ENCODE measurements at places on chromosomes 16 and 17. TPM values are rescaled to one million over a fixed set of nuclear protein-coding genes. Genes with fewer than 3 reads are reported as not detected.
A peak's percentile ranks its signal among the peaks of the same experiment; 100 is the strongest.

DNA sequence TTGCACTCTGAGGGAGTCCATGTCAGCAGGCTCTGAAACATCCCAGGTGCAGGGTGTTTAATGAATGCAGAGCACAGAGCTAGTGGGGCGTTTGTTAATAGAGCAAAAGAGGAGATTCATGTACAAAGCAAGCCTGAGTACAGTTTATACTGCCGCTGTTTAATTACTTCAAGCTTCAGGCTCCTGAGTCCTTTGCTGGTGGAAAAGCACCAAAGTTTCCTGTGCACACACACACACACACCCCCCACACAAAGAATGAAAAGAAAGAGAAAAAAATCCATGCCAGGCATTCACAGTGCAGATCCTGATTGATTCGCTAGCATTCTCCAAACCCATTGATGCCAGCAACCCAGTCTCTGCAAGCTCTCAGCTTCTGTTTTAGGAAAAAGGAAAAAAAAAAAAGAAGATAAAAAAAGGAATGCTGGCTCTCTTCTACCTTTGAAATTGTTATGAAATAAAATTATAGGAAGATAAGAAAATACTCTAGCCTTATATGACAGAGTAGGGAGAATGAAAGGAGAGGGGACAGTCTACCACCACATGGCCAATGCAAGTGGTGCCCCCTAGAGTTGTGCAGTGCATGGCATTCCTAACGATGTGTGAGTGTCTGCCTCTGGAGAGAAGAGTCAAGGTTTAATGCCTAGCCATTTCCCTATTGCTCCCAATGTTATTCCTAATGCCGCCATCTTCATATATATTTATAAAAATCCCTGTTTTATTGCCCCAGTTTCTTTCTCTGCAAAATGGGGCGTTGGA is 216.5 kb downstream of the TMEM114 start:
- no peak for DNase-seq
- no peaks in the 10 kb centered on the region for H3K4me1 ChIP-seq
- H3K27me3 ChIP-seq = no peaks in the 10 kb centered on the region
- no peaks in the 10 kb centered on the region for H3K36me3 ChIP-seq
- no peak overlapping the region for H3K4me3 ChIP-seq
- no peak overlapping the region for H3K27ac ChIP-seq

DNA sequence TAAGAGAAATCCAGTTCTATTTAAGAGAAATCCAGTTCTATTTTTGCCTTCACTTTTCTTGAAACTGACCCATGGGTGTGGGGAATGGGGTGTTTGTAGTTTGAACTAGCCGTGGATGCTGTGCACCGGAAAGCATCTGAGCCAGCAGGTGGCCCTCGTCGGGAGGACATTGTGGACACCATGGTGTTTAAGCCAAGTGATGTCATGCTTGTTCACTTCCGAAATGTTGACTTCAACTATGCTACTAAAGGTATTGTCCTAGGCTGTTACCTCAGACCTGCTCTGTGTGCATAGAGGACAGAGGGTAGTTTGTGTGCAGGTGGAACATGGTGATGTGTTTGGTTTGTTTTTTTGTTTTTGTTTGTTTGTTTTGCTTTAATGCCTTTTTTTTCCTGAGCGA is 3.3 kb downstream of the ATXN2L start:
- H3K4me3 ChIP-seq = no peak overlapping the region
- H3K36me3 ChIP-seq = peaks cover 36% of the 10 kb centered on the region
- H3K27ac ChIP-seq = no peak overlapping the region
- no peaks in the 10 kb centered on the region for H3K4me1 ChIP-seq
- DNase-seq = no peak

GRCh38 chr16:74268372-74268782 is 28.2 kb upstream of the PSMD7 start:
- H3K4me1 ChIP-seq = no peaks in the 10 kb centered on the region
- no peaks in the 10 kb centered on the region for H3K27me3 ChIP-seq
- H3K36me3 ChIP-seq = no peaks in the 10 kb centered on the region
- no peak overlapping the region for H3K4me3 ChIP-seq

GRCh38 chr16:86960266-86960665 is 356.9 kb downstream of the C16orf95 start:
- no peaks in the 10 kb centered on the region for H3K4me1 ChIP-seq
- peaks cover 5% of the 10 kb centered on the region for H3K27me3 ChIP-seq
- no peaks in the 10 kb centered on the region for H3K36me3 ChIP-seq
- no peak overlapping the region for H3K4me3 ChIP-seq
- H3K27ac ChIP-seq = no peak overlapping the region

DNA sequence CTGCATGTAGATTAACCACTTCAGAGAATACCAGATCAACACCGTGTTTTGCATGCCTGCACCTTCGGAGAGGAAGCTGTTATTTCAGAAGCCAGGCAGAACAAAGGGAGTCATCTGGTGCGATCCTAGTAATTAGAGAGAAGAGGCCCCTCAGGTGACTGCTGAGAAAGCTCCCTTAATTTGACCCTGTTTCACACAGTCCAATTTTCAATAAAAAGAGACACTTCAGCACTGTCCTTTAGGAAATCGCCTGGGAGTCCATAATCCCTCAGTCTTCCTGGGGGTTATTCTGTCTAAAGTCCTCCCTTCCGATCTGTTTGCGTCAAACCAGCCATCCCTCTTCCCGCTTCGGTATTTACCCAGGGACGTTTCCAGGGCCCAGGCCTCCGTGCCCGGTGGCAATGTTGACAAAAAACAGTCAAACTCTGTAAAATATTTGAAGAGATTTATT is 23.4 kb upstream of the TNRC6C start:
- H3K36me3 ChIP-seq = no peaks in the 10 kb centered on the region
- H3K27me3 ChIP-seq = no peaks in the 10 kb centered on the region

DNA sequence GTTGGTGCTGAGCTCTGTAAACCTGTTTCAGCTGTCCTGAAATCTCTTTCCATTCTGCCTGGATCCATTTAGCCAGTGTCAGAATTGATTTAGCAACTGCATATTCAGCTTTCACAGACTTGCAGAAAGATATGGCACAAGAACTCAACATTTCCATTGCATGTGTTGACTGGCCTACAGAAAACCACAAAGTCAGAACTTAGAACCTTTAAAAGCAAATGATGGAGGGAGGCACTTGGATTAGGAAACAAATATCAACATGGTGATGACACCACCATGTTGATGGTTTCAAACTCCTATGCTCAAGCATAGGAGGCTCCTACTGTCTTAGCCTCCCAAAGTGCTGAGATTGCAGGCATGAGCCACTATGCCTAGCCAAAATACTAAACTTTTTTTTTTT is 52.3 kb upstream of the ARL6IP1 start:
- H3K36me3 ChIP-seq = no peaks in the 10 kb centered on the region
- H3K4me1 ChIP-seq = no peaks in the 10 kb centered on the region
- no peak for DNase-seq
- H3K27ac ChIP-seq = no peak overlapping the region
- no peaks in the 10 kb centered on the region for H3K27me3 ChIP-seq
- H3K4me3 ChIP-seq = no peak overlapping the region

- H3K36me3 ChIP-seq = no peaks in the 10 kb centered on the region
- no peak overlapping the region for H3K27ac ChIP-seq
- H3K4me1 ChIP-seq = no peaks in the 10 kb centered on the region
- H3K4me3 ChIP-seq = no peak overlapping the region
Observed at GRCh38 chr17:33753452-33753851, 460.4 kb upstream of the ASIC2 start.

GRCh38 chr17:27315322-27315721 is 21.4 kb downstream of the WSB1 start:
- H3K27me3 ChIP-seq = no peaks in the 10 kb centered on the region
- H3K27ac ChIP-seq = no peak overlapping the region
- no peak overlapping the region for H3K4me3 ChIP-seq
- peaks cover 8% of the 10 kb centered on the region for H3K4me1 ChIP-seq
- no peak for DNase-seq

- no peaks in the 10 kb centered on the region for H3K4me1 ChIP-seq
- H3K27ac ChIP-seq = no peak overlapping the region
- H3K27me3 ChIP-seq = no peaks in the 10 kb centered on the region
- H3K36me3 ChIP-seq = no peaks in the 10 kb centered on the region
Observed at GRCh38 chr17:57424777-57425188, 168.5 kb downstream of the MSI2 start.

GRCh38 chr16:55189224-55189623 is 134.8 kb upstream of the IRX6 start:
- H3K4me1 ChIP-seq = no peaks in the 10 kb centered on the region
- H3K4me3 ChIP-seq = no peak overlapping the region
- no peak for DNase-seq
- no peaks in the 10 kb centered on the region for H3K27me3 ChIP-seq

DNA sequence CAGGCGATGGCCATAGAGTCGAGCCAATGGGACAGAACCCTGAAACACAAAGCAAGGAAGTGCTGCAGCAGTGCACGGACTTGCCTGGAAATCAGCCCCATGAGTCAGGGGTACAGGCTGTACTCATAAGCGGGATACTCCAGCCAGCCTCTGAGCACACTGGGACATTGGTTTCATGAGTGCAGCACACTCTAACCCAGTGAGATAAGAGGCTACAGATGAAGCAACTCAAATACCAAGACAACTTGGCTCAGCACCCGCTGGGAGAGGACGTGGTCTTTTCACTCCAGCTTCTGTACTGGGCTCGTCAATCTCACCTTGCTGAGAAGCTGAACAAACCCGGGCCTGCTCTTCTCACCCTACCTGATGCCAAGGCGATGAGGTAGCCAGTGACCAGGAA is 98.2 kb downstream of the AXIN2 start:
- no peak overlapping the region for H3K27ac ChIP-seq
- DNase-seq = no peak
- no peaks in the 10 kb centered on the region for H3K27me3 ChIP-seq
- H3K4me3 ChIP-seq = no peak overlapping the region
- H3K4me1 ChIP-seq = no peaks in the 10 kb centered on the region

DNA sequence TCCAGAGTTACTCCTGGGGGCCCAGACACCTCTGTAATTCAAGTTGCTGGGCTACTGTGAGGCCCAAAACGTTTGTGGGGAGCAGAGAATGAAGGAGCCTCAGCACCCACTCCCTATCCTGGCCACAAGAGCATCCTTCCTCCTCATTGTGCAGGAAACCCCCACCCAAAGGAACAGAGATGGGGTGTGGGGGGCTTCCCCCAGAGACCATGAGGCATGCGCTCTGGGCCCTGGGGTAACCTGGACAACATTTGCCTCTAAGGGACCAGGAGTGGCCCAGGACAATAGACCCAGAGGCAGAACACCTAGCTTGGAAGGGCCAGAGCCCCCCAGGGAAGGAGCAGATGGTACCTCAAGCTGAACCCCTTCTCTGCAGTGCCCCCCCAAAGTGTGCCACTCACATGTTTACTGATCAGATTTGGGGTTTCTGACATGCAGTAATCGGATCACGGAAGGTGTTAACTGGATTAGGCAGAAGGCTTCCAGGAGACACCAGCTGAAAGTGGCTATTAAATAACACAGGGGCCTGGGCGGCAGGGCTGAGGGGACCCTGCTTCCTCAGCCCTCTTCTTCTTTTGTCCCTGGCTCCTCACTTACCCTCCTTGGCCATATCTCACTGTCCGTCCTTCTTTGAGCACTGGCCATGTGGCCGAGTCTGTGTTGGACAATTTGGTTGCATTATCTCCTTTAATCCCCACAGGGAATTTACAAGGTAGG is 50.8 kb downstream of the SDK2 start:
- H3K27ac ChIP-seq = no peak overlapping the region
- H3K27me3 ChIP-seq = no peaks in the 10 kb centered on the region
- no peaks in the 10 kb centered on the region for H3K4me1 ChIP-seq
- H3K4me3 ChIP-seq = no peak overlapping the region
- DNase-seq = no peak

- peak overlapping the region; percentile 5 for H3K27ac ChIP-seq
- H3K27me3 ChIP-seq = no peaks in the 10 kb centered on the region
- peak; percentile 53 for DNase-seq
Observed at GRCh38 chr16:48101069-48101674, 54.6 kb downstream of the ABCC12 start.

- H3K27me3 ChIP-seq = no peaks in the 10 kb centered on the region
- no peak overlapping the region for H3K4me3 ChIP-seq
- H3K36me3 ChIP-seq = no peaks in the 10 kb centered on the region
- H3K27ac ChIP-seq = no peak overlapping the region
- DNase-seq = no peak
Observed at GRCh38 chr17:40060887-40061608, 1.7 kb upstream of the THRA start.

DNA sequence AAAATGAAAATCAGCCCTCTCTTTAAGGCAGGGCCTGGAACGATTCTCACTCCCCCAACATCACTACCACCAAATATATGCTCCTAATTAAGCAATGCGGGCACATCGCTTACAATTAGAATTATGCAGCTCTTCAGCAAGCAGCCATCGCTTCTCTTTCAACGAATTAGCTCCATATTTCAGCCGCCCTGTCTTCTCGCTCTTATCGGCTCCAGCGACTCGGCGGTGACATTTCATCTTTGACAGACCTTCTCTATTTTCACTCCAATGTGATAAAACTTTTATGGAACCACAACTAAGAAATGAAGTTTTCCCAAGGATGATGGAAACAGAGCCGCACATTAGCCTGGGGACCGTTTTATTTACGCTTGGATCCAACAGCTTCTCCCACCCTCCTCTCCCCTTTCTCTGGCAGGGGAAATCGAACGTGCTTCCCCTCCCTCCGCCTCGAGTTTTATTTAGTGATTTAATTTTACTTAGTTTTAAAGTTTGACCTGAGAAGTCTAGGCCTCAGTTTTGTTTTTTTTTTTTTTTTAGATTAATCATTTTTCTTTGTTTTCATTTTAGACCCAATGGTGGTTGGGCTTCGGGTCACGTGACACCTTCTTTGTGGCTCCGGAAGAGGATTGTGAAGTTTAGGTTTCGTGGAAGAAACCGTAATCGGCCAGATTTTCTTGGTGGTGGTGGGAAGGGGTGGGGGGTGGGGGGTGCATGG is 3.1 kb upstream of the HOXB2 start:
- H3K4me1 ChIP-seq = no peaks in the 10 kb centered on the region
- no peak overlapping the region for H3K27ac ChIP-seq
- DNase-seq = no peak
- H3K27me3 ChIP-seq = peaks cover 27% of the 10 kb centered on the region

DNA sequence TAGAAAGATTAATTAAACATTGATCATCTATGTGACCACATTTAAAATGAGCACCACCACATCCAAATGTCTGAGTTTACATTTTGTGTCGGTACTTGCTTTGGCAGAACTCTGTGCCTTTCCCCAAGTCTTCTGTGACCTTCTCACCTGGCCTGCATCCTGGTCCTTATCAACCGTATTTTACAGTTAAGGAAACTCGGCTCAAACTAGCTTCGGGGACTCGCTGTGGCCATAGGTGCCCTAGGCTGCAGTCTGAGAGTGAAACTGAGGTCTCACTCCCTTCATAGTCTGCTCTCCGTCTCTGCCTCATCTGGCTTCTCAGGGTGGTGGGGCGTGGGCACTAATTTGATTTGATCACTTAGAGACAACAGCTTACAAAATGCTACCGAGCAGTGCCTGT is 555.5 kb downstream of the WWOX start:
- no peaks in the 10 kb centered on the region for H3K27me3 ChIP-seq
- no peak for DNase-seq
- H3K36me3 ChIP-seq = no peaks in the 10 kb centered on the region
- H3K4me3 ChIP-seq = no peak overlapping the region
- no peak overlapping the region for H3K27ac ChIP-seq
- H3K4me1 ChIP-seq = peaks cover 6% of the 10 kb centered on the region

Gene DHRS7C
- not detected for total RNA-seq

Gene IGF2BP1
- not detected for total RNA-seq

Gene DNASE1
- total RNA-seq = 29.3 TPM

Gene PCTP
- total RNA-seq = 3.9 TPM

Gene TMEM204
- total RNA-seq = 5.3 TPM

Gene PRAC1
- not detected for total RNA-seq

Gene MAZ
- total RNA-seq = 99.6 TPM

Gene FOXN1
- total RNA-seq = 0.19 TPM

Gene SPNS2
- 17.9 TPM for total RNA-seq

Gene TEDC2
- total RNA-seq = 0.76 TPM

Gene CBFA2T3
- 22.9 TPM for total RNA-seq

Gene CHST5
- total RNA-seq = 0.12 TPM
